ENCODE measurements at places on chromosomes 4 and X.

DNA sequence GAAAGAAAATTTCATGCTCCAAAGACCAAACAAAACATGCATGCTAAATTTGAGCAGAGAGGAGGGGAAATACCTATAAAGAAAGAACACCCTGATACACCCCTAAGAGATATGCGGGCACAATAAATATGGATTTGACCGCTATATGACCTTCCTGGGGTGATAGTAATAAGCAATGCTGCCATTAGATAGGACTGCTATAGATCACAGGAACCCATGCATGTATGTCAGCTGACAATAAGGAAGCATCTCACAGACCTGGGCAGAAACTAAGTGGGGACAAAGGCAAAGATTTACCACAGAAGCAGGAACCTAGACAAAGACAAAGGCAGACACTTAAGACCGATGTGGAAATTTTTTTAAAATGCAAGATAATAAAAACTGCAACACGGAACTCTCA is 21.3 kb downstream of the ZNF721 start:
- no peaks in the 10 kb centered on the region for H3K4me1 ChIP-seq
- H3K27ac ChIP-seq: no peak overlapping the region
- no peaks in the 10 kb centered on the region for H3K27me3 ChIP-seq
- no peaks in the 10 kb centered on the region for H3K36me3 ChIP-seq

DNA sequence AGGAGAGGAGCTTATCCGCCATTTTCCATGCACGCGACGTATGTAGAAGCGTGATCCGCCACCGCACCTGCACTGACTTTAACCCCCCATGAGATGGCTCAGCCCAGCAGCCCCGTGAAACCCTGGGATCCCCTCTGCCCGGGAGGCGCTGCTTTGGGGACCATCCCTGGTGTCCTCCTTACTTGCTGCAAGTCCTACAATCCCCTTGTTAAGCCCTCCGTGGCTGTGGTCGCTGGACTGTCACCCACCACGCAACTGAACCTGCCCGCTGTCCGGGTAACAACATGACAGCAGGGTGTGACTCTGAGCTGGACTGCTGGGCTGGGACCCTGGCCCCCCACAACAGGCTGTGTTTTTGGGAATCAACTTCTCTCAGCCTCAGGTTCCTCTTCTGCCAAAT is 44.7 kb upstream of the MAN2B2 start:
- no peaks in the 10 kb centered on the region for H3K4me1 ChIP-seq
- no peak overlapping the region for H3K27ac ChIP-seq
- peaks cover 22% of the 10 kb centered on the region for H3K27me3 ChIP-seq
- peaks cover 2% of the 10 kb centered on the region for H3K36me3 ChIP-seq
- no peak overlapping the region for H3K4me3 ChIP-seq
- no peak for DNase-seq

DNA sequence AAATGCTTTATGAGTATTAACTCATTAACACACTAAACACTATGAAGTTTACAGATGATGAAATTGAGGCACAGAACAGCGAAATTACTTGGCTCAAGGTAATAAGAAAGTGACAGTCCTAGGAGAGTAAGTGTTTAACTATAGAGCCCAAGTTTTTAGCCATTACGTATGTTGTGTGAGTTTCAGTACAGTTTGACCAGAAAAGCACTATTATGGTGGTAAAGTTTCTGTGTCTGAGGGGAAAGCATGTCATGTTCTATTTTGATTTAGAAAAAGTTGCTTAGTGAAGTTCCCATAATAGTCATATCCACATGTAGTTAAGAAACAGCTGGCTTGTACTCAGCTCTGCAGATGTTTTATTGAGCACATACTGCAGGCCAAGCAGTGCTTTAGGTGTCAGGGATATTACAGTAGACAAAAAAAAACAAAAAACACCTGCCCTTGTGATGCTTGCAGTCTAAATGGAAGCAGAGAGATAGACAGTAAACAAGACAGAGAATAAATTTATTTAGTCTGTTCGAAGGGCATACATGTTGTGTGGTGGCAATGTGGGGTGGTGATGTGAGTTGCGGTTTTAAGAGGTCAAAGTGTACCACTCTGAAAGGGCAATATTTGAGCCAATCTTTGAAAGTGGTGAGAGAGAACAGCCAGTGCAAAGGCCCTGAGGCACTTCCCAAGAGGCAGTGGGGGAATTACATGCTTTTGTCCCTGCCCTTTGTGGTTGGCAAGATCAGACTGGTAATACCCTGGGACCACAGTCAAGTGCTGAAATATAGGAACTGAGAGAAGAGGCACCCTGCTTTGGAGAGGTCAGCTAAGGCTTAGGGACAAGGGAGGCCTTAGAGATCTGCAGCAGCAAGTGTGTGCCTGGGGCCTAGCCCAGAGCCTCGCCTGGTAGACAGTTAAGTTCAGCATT is 6.2 kb downstream of the TMEM131L start:
- H3K27ac ChIP-seq: no peak overlapping the region
- H3K4me3 ChIP-seq: no peak overlapping the region
- no peak for DNase-seq
- H3K4me1 ChIP-seq: peaks cover 1% of the 10 kb centered on the region

- no peaks in the 10 kb centered on the region for H3K4me1 ChIP-seq
- H3K27ac ChIP-seq: no peak overlapping the region
- H3K27me3 ChIP-seq: no peaks in the 10 kb centered on the region
These were observed 78.8 kb upstream of the GPR174 start for GRCh38 chrX:79065696-79066095.

DNA sequence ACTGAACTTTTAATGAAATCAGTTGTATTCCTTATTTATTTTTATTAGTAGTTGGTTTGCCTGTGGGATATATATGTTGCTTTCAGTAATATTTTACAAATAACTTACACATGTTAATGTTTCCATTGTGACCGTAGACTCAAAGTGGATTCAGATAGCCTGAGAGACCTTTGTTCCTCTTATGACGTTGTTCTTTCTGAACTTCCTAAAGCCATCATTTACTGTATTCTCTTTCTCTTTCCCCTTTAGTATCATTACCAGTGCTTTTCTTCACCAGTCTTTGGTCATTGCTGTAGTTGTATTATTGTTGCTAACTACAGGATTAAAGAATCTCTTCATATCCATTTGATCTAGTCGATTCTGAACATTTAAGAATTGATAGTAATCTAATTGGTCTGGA is 4.3 kb downstream of the STIM2 start:
- H3K4me3 ChIP-seq: no peak overlapping the region
- DNase-seq: no peak
- peaks cover 9% of the 10 kb centered on the region for H3K4me1 ChIP-seq
- H3K27me3 ChIP-seq: no peaks in the 10 kb centered on the region

GRCh38 chr4:53376900-53377299 is 541 bp upstream of the FIP1L1 start:
- H3K27ac ChIP-seq: no peak overlapping the region
- DNase-seq: no peak
- peaks cover 24% of the 10 kb centered on the region for H3K36me3 ChIP-seq
- H3K4me3 ChIP-seq: no peak overlapping the region
- no peaks in the 10 kb centered on the region for H3K27me3 ChIP-seq

- H3K27me3 ChIP-seq: no peaks in the 10 kb centered on the region
- peaks cover 5% of the 10 kb centered on the region for H3K4me1 ChIP-seq
- no peak overlapping the region for H3K27ac ChIP-seq
- H3K4me3 ChIP-seq: no peak overlapping the region
- H3K36me3 ChIP-seq: peaks cover 47% of the 10 kb centered on the region
These were observed 2.1 kb downstream of the UCHL1 start for GRCh38 chr4:41258783-41259182.

GRCh38 chr4:138919094-138919936 is 96.3 kb upstream of the NOCT start:
- DNase-seq: peak; percentile 69
- no peaks in the 10 kb centered on the region for H3K27me3 ChIP-seq
- H3K4me3 ChIP-seq: no peak overlapping the region
- no peaks in the 10 kb centered on the region for H3K36me3 ChIP-seq

DNA sequence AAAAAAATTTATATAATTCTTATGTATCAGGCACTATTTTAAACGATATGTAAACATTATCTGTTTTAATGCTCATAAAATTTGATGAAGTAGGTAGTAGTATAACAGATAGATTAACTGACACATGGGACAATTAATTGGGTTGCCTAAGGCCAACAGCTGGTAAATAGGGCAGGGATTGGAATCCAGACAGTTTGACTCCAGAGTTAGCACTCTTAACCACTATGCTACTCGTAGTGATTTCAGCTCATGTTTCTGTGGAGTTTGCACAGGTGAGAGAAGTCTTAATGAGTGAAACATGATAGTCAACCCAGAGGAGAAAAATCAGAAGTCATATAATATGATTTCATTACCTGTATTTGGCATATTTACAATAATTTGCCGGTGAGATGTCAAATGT is 126.0 kb upstream of the WDFY3 start:
- H3K4me1 ChIP-seq: no peaks in the 10 kb centered on the region
- no peak overlapping the region for H3K27ac ChIP-seq
- no peaks in the 10 kb centered on the region for H3K27me3 ChIP-seq
- no peak for DNase-seq
- no peak overlapping the region for H3K4me3 ChIP-seq

GRCh38 chrX:47831788-47832187 is 4.9 kb upstream of the ZNF81 start:
- DNase-seq: no peak
- H3K4me3 ChIP-seq: no peak overlapping the region
- no peaks in the 10 kb centered on the region for H3K27me3 ChIP-seq
- H3K27ac ChIP-seq: no peak overlapping the region
- H3K36me3 ChIP-seq: no peaks in the 10 kb centered on the region
